ENCODE measurements at places on chromosomes 13 and 19.
A peak's percentile ranks its signal among the peaks of the same experiment; 100 is the strongest.

GRCh38 chr19:49672131-49672919 is 4.7 kb upstream of the PRMT1 start:
- peak; percentile 83 for DNase-seq

DNA sequence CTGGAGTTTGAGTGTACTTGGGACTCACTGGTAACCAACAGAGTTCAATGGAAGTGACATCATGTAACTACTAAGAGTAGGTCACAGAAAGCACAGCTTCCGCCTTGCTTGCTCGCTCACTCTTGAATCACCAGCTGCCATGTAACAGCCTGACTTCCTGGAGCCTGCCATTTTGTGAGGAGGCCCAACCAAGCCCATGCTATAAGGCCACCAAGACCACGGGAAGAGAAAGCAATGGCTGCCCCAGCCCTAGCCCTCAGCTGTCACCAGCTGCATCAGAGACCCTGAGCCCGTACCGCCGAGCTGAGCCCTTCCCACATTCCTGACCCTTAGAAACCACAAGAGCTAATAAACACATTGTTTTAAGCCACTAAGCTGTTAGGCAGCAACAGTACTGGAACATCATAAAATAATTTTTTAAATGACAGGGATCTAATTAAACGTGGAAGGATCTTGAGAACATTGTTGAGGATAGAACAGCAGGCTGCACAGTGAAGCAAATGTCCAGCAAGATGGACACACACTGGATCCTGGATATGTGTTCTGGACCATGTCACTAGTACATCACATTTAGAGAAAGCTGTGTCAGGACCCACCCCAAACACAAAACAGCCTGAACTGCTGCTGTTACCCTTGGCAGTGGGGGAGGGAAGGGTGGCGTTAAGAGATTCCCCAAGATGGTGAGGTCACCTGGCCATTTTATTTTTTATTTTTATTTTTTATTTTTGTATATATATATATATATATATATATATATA is 21.7 kb upstream of the LDLR start:
- DNase-seq, result peak; percentile 2

DNA sequence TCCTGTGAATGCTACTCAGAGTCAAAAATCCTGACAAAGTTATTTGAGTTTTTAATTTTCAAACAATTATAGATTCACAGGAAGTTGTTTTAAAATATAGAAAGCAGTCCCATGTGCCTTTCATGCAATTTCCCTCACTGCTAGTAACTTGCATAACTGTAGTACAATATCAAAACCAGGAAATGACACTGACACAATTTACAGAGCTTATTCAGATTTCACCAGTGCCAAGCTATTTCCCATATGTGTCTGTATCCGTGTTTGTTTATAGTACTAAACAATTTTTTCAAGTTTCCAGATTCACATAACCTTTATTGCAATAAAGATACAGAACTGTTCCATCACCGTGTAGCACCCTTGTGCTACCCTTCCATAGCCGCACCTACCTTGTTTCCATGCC is 934.6 kb downstream of the PCDH17 start:
- DNase-seq, result no peak

- DNase-seq, result no peak
Measured at GRCh38 chr13:33512880-33513554, 227.5 kb upstream of the STARD13 start.
